ENCODE measurements at places on chromosomes 7 and 10. TPM values are rescaled to one million over a fixed set of nuclear protein-coding genes. Genes with fewer than 3 reads are reported as not detected.

The A1CF gene
- 44.6 TPM for total RNA-seq

The TMEM178B gene
- total RNA-seq: under 0.01 TPM

DNA sequence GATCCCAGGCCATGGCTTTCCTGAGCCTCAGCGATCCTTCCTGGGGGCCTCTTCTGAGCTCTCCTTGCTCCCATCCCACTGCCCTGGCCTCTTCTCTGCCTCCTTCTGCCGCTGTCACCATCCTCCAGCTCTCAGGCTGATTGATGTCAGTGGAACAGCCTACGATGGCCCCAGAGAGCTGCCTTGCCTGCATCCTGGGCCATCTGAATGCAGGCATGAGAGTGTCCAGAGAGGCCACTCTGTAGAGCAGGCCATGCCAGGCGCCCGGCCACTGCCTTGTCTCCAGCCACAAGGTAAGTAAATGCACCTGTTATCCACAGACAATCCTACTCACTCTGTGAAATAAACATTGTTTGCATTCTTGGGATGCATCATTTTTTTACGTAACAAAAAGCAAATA is 171.4 kb upstream of the PPP2R2D start:
- H3K27me3 ChIP-seq: no peaks in the 10 kb centered on the region
- peaks cover 2% of the 10 kb centered on the region for H3K4me1 ChIP-seq
- H3K4me3 ChIP-seq: no peak overlapping the region
- DNase-seq: peak; percentile 22

- H3K27ac ChIP-seq: no peak overlapping the region
- H3K4me3 ChIP-seq: no peak overlapping the region
- DNase-seq: no peak
- peaks cover 38% of the 10 kb centered on the region for H3K4me1 ChIP-seq
- peaks cover 37% of the 10 kb centered on the region for H3K27me3 ChIP-seq
Measured at GRCh38 chr7:97021747-97022490, 2.7 kb downstream of the DLX5 start.

- H3K4me3 ChIP-seq: no peak overlapping the region
- no peak overlapping the region for H3K27ac ChIP-seq
- H3K36me3 ChIP-seq: no peaks in the 10 kb centered on the region
- no peak for DNase-seq
Measured at GRCh38 chr7:119397156-119397555, 875.8 kb upstream of the KCND2 start.

The TSPAN15 gene
- total RNA-seq: 2.6 TPM

- H3K27me3 ChIP-seq: no peaks in the 10 kb centered on the region
- H3K4me3 ChIP-seq: no peak overlapping the region
- no peaks in the 10 kb centered on the region for H3K4me1 ChIP-seq
- no peak for DNase-seq
Measured at GRCh38 chr7:148327379-148327778, 263.2 kb upstream of the C7orf33 start.

GRCh38 chr7:46557781-46558180 is 636.7 kb upstream of the IGFBP3 start:
- H3K27me3 ChIP-seq: no peaks in the 10 kb centered on the region
- H3K4me1 ChIP-seq: no peaks in the 10 kb centered on the region
- H3K4me3 ChIP-seq: no peak overlapping the region
- H3K27ac ChIP-seq: no peak overlapping the region

All from liver (tissue), 10 donors.